ENCODE measurements at places on chromosomes 1 and 21. TPM values are rescaled to one million over a fixed set of nuclear protein-coding genes. Genes with fewer than 3 reads are reported as not detected.

Gene AGO1
- total RNA-seq, result 25.7 TPM

Gene ABCA4
- 0.25 TPM for total RNA-seq

Gene MASP2
- total RNA-seq, result not detected

Gene FAM131C
- total RNA-seq, result 1.3 TPM

Gene ATP1A4
- not detected for total RNA-seq

Gene FCRL5
- total RNA-seq, result not detected

Gene HSD3B1
- total RNA-seq, result not detected

Gene HEYL
- total RNA-seq, result not detected

Gene SPRR3
- total RNA-seq, result not detected

Gene CTSS
- 100 TPM for total RNA-seq

Gene CD164L2
- total RNA-seq, result not detected

Gene FAM72B
- 13.6 TPM for total RNA-seq

Gene OLFML2B
- total RNA-seq, result not detected

Gene SYT6
- total RNA-seq, result not detected

Gene SH2D5
- 0.32 TPM for total RNA-seq

Gene HOOK1
- total RNA-seq, result 2.9 TPM

Gene PERM1
- not detected for total RNA-seq

Gene CEP350
- 51.0 TPM for total RNA-seq

Gene RNF11
- total RNA-seq, result 29.6 TPM

Gene KRTAP19-1
- not detected for total RNA-seq

Gene C8B
- total RNA-seq, result not detected

Gene PTAFR
- total RNA-seq, result 0.49 TPM

Gene TRIM67
- not detected for total RNA-seq

Gene OR2T11
- not detected for total RNA-seq

Gene KISS1
- not detected for total RNA-seq

Gene FCAMR
- total RNA-seq, result 0.15 TPM

Gene LCE2A
- total RNA-seq, result not detected

Gene F3
- total RNA-seq, result not detected

Gene GON4L
- 85.8 TPM for total RNA-seq

Gene GLIS1
- not detected for total RNA-seq

Gene NEGR1
- not detected for total RNA-seq

Gene GATAD2B
- 70.1 TPM for total RNA-seq

Gene LRRC8C
- total RNA-seq, result 44.7 TPM

Gene GNAI3
- total RNA-seq, result 10.0 TPM

Gene ITLN1
- not detected for total RNA-seq

Gene EFNA3
- total RNA-seq, result 0.90 TPM

Gene TNFRSF9
- total RNA-seq, result 13.9 TPM

Gene OR6K3
- not detected for total RNA-seq

Gene OR10Z1
- not detected for total RNA-seq
